ENCODE measurements at places on chromosomes 2 and 18.

DNA sequence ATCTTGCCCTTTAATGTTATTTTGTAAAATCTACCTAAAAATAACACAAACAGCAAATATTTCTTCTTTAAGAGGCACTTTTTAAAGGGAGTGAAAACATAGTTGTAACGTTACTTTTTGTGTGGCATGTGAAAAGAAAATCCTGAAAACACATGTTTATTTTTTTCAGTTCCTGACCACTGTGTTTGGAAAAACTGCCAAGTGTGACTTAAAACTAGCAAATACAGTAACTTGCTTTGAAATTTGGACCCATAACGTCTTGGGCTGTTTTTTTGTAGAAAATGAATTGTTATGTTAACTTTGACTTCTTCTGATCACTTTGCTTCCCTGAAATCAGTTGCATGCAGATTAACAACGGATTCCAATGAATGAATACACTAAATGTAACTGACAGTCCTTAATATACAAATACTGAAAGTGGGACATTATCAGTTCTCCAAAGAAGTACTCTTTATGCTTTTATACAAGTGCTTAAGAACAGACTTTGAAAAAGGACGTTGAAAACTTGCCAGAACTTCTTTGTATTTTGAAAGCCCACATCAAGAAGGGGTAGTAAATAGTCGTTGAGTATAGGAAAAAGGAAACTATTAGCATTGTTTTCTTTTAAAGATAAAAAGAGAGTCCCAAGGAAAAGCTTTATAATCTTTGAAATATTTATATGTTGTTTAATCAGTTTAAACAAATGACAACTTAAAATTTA is 96.1 kb upstream of the ZEB2 start:
- DNase-seq: no peak

DNA sequence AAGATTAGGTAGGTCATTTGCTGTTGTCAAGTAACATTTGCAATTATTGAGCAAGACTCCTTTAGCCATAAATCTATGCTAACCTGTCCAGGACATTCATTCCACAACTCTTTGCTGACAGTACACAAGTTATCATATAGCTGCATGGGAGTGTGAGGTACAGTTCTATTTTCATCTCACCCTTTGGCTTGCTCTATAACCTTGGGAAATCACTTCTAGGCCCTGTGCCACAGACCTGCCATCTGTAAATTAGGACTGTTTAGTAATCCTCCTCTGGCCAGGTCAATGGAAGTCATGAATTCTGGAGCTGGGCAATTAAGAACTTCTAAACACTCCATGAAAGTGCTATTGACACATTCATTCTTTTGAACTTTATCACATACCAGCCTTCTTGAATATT is 34.6 kb upstream of the PAIP2B start:
- no peak for DNase-seq

GRCh38 chr2:73503992-73504570 is 118.4 kb downstream of the ALMS1 start:
- no peak for DNase-seq

DNA sequence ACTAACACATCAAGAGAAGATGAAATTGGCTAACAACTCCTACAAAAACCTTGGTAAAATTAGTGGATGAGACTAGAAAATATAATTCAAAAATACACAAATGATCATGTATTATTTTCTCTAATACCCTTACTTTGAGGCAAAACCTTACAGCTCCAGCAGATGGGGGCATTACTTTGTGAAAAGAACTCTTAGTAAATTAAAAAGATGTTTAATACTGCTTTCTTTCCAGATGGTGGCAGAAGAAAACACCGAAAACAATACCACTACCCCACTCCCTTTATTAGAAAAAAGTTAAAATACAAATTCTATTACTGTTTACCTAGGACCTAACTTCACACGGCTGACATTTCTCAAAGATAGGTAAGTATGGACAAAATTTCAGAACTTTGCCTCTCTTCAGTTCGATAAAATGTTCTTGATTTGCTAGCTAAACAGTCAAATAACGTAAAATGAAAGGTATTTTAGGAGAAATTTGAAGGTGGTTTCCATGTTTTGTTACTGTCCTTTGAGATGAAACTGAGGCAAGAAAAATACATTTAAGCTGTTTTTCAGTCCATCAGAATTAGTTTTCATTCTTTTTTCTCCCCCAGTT is 30.6 kb downstream of the ORC4 start:
- DNase-seq: no peak

GRCh38 chr2:29367986-29368658 is 252.9 kb downstream of the CLIP4 start:
- no peak for DNase-seq

DNA sequence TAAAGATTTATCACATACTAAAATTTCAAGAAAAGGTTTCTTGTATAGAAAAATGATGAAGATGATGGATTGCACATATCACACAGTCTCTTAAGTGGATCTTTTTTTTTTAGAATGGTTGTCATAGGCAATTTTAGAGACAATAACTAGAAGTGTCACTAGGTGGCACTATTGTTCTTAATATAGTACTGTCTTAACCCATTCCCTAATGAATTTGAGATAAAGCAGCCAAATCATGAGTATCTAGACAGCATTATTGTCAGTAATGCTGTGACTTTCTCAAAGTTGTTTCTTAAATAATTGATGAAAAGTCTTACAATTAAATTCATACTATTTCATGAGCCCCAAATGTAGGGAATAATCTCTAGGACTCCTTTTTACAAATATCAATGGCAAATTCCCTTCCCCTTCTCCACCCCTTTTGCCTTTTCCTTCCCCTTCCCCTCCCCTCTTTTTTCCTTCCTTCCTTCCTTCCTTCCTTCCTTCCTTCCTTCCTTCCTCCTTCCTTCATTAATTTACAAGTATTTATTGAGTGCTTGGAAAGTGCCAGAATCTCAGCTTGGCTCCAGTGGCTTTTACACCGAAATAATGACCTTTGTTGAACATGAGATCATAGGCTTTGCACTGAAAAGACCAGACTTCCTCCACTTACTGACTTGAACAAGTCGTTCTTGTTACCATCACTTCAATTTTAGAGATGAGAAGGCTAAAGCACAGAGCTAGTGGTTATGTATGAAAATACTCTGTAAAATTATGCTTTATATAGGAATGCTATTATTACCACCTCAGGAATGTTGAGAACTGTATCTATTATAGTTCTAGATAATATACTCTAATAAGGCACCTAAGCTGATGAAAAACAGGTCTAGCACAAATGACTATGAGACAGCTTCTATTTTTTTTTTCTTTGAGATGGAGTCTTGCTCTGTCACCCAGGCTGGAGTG is 19.8 kb downstream of the MYL12B start:
- peak; percentile 53 for DNase-seq

- no peak for DNase-seq
Measured at GRCh38 chr18:39037925-39038324, 1472.3 kb upstream of the CELF4 start.

GRCh38 chr18:33584548-33585430 is 6.8 kb downstream of the ASXL3 start:
- no peak for DNase-seq

DNA sequence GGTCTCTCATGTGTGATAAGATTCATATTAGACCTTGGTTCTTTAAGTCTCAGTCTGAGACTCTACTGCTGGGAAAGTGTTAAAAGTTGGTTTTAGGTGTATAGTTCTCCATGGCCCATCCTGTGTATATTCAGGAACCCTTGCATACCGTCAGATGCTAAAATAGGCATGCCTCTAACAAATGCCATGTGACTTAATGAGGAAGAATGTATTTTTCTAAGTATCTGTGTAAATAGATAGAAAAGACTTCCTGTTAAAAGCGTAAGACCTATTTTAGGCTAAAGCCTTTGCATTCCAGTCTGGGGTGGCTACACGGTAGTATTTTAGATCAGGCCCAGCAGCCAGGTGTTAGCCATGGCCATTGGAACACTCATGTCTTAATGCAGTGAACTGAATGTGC is 73.3 kb downstream of the RHBDD1 start:
- DNase-seq: no peak

Data from NCI-H1417 treated with DMSO at 0.1 percent for 48 hours (cell line).